ENCODE measurements at places on chromosomes 16 and 17. TPM values are rescaled to one million over a fixed set of nuclear protein-coding genes. Genes with fewer than 3 reads are reported as not detected.

GRCh38 chr17:4998027-4998731, 429 bp downstream of the KIF1C start:
- no peaks in the 10 kb centered on the region for H3K36me3 ChIP-seq
- H3K27ac ChIP-seq: 0 out of 2 replicates have a peak overlapping the region, but pooled peaks have one; percentile 18
- no peaks in the 10 kb centered on the region for H3K27me3 ChIP-seq

DNA sequence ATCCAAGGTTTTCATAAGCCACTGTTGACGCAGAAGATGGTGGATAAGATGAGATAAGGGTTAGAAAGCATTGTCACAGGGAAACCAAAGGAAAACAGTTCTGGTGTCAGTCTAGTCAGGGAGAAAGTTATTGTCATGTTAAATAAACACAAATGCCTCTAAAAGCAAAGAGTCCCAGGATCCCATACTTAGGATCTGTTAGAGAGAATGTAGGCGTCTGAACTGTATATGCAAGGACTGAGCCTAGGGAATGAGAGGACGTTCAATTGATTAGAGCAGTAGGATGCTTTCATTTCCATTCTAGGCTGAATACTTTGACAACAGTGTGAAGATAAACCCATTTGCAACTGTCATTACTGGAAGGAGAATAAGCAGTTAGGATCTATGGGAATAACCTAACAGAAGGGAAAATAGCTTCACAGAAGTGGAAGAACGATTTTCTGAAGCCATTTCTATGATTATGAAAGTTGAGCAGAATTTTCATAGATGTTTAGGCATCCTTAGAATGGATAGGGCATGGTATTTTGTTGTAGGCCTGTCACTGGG, 1149.1 kb upstream of the CDH8 start:
- no peak for DNase-seq
- H3K36me3 ChIP-seq: no peaks in the 10 kb centered on the region
- H3K27ac ChIP-seq: no peak overlapping the region
- H3K4me3 ChIP-seq: no peak overlapping the region

- H3K36me3 ChIP-seq: no peaks in the 10 kb centered on the region
- no peak overlapping the region for H3K4me3 ChIP-seq
- peak; percentile 17 for DNase-seq
Measured at GRCh38 chr16:64469906-64470702, 651.8 kb downstream of the CDH11 start.

The LRRC75A gene
- 0.13 TPM for total RNA-seq

Measured in GM23248 (cell line).